ENCODE measurements at places on chromosomes 1 and 21.

- no peak for DNase-seq
Observed at GRCh38 chr1:111015222-111015621, 51.5 kb upstream of the LRIF1 start.

DNA sequence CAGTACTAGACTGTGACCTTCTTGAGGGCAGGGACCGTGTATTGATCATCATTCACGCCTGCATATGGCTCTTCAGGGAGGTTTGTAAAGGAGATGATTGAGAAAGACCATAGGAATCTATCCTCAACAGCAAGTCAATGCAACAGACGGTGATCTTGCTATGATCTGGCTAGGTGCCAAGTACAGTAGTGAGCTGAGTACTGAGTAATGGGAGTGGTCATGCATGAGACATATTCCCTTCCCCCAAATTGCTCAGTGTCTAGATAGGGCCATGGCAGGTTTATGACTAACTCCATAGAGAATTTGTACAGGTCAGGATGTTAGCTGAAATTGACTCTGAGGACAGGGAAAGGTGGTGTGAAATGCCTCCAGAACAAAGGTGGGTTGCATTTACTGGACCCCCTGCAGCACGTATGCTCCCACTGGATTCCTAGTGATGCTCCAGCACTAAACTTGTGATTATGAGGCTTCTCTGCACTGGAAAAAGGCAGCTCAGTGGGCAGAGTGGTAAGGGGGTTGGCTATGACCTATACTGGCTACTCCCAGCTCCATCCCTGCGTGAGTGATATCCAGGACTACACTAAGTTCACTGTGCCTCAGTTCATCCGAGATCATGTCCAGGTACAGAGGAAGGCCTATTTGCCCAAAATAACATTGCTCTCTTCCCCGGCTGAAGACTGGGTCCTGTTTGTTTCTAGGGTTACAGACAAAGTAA, 37.2 kb downstream of the KCNJ6 start:
- DNase-seq = no peak

DNA sequence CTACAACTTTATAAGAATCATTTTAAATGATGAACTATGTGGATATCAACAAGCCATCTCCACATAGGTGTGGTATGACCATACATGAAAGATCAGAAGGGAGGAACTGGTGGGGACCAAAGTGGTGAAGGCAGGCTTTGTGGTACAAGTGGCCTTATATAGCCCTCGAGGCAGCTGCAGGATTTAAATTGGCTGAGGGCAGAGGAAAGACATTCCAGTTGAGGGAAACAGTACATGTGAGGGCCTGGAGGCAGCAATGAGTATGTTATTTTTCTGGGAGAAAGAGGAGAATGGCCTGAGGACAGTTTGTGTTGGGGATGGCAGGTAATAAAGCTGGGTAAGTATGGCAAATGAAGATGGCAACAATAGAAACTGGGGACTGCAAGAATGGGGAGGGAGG, 17.1 kb downstream of the OSCP1 start:
- DNase-seq = no peak

DNA sequence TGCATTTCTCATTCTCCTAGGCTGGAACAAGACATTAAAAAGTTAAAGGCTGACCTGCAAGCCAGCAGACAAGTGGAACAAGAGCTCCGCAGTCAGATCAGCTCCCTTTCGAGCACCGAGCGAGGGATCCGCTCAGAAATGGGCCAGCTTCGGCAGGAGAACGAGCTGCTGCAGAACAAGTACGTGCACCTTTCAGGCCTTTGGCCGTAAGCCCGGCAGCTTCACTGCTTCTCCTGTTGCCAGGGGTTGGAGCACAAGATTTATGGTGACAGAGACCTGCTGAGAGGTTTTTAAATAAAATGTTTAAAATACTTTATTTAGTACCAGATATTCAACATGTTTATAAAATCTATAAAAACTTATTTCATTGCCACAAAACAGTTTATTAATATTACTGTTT, 53.4 kb downstream of the MACO1 start:
- no peak for DNase-seq

DNA sequence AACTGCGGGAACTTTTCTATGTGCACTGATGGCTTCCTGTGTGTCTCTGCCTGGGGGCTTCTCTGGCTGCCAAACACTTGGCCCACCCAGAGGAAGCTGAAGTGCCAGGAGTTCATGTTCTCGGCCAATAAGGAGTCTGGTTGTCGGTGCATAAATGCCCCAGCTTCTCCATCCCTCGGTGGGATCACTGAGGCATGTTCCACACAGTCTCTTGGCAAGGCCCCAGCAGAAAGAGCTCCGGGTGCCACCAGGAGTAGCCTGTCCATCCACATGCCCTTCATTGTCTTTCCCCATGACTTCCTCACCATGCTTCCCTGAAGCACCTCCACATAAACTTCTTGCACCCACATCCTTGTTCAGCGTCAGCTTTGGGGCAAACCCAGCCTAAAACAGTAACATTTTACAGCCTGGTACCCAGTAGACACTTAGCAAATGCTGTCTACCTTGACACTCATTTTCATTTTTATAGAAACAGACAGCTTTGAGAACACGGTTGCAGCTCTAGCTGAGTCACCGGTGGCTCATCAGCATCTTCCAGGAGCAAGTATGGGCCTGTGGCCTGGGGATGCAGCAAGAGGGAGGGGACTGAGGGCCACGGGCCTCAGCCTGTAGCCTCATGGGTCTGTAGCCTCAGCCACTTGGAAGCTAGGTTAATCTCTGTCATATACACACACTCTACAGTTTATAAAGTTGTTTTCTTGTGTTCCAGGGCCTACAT, 14.8 kb upstream of the CDCP2 start:
- no peak for DNase-seq

GRCh38 chr21:34204481-34205439, 131.4 kb downstream of the MRPS6 start:
- no peak for DNase-seq

GRCh38 chr21:42476388-42477331, 19.4 kb downstream of the RSPH1 start:
- no peak for DNase-seq

- no peak for DNase-seq
Observed at GRCh38 chr1:44408212-44408582, 3.1 kb downstream of the RNF220 start.

GRCh38 chr1:62070384-62071011, 124.2 kb upstream of the L1TD1 start:
- DNase-seq = no peak

Data from glomerular endothelial cell (primary cell).